ENCODE measurements at places on chromosomes 6 and 20.

- DNase-seq: no peak
These were observed 114.9 kb upstream of the NHSL1 start for GRCh38 chr6:138614151-138614550.

DNA sequence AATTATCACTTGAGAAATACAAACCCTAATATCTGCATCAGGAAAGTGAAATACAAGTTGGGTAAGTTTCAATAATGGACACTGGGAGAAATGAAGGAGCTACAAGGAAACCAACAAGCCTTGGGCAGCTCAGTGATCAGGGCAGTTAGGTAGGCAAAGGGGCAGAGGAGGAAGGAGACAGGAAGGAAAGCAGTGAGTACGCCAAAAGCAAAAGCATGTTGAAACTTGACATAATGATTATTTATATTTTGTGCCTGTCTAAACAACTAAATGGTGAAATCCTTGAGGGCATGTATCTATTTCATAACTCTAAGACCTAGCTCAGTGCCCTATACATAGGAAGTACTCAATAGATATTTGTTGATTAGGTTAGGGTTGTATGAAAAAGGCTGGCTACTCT is 23.3 kb downstream of the PXT1 start:
- no peak for DNase-seq

GRCh38 chr6:11753798-11754197 is 24.8 kb downstream of the ADTRP start:
- no peak for DNase-seq

DNA sequence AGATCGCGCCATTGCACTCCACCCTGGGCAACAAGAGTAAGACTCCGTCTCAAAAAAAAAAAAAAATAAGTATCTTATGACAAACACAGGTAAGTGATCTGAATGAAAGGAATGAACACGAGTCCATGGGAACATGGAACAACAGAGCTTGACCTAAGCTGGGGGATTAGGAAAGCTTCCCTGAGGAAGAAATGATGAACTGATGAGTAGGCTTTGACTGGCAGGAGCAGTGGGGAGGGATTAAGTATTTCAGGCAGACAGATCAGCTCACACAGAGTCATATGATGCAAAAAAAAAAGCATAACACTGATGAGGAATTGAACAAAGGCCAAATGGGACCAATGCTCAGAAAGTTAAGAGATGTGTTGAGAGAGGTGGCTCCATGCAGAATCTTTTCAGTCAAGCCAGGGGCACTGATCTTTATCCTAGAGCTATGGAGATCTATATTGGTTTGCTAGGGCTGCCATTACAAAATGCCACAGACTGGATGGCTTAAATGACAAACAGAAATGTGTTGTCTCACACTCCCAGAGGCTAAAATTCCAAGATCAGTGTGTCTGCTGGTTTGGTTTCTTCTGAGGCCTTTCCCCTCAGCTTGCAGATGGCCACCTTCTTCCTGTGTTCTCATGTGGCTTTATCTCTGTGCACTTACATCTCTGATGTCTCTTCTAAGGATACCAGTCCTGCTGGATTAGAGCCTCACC is 85.6 kb downstream of the ANKRD6 start:
- DNase-seq: no peak

DNA sequence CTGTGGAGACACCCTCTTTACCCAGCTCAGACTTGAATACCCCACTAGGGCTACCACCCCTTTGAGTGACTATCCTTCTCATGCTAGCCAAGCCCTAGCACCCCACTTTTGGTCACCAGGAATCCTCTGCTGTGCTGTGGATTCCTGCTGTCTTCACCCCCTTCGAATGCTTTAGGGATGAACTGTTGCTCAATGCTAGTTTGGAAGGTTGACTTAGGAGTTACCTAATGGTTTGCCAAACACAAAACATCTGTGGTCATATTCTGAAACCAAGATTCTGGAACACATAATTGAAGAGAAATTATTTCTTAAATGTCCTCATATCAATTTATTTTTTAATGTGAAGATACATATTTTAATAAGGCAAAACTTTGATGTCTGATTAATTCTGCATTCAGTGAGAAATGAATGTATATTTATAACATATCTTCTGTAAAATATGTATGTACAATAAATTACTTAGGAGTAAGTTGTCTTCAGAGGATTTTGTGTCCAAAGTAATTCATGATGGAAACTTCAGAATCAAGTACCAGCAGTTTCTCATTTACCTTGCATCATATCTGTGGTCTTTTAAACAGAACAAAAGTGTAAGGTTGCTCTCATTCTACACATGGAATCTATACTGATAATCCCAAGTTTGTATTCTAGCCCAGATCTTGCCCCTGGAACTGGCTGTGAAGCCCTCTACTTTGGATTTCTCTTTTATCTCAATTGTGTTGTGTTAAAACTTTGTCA is 46.9 kb downstream of the TMEM200A start:
- no peak for DNase-seq

GRCh38 chr20:61796738-61797137 is 268.9 kb downstream of the TAF4 start:
- no peak for DNase-seq

DNA sequence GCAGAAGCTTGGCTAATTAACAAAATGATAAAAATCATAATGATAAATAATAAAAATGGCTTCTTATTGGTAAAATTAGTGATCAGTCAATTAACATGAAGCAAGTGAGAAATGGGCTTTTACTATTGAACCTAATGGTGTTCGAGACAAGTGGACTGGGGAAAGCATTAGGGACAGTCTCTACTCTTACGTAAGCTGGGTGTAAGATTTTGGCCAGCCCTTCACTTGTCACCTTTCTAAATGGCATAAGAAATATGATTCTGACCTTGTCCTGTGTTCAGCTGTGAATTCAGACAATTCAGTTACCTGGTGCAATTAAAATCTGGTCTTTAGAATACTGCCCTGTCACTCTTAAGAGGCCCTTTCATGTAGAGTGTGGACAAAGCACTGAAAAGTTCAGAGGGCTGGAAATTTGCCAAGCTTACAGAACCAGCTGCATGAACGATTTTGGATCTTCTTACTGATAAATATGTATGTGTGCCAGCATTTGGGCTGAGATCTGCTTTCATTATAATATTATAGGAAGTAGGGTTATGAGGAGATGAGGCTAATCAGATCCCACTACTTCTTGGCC is 115.9 kb downstream of the QRSL1 start:
- no peak for DNase-seq

DNA sequence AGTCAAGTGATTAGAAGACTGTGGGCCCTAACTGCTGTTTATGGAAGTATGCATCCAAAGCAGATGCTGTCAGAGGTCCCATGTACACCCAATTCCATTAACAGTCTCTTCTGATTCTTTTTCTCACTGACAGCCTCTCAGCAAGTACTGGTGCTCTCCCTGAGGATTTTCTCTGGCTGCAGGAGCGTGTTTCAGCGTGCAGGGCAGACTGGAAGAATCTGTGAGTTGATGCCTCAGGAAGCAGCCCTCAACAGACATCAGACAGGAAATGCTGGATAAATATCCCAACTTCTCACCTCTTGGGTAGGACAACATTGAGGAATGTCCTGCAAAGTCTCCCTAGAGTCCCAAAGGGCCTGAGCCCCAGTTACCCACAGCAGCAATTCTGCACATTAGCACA is 40.8 kb downstream of the ANKEF1 start:
- DNase-seq: no peak

DNA sequence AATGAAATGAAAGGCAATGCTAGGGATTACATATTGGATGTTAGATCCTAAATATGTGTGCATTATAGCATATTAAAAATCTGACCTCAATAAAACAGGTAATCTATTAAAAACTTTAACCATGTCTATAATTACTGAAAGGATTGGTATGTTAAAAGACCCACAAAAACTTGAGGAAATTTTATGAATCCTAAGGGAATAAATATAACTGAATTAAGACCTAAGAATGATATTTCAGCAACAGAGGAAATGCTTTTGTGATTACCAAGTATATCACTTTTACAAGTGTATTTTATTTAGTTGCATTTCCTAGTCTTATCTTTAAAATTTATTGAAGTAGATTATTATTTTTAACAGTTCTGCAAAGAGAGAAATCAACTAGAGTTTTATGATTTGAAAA is 571.5 kb downstream of the HDGFL1 start:
- DNase-seq: no peak

DNA sequence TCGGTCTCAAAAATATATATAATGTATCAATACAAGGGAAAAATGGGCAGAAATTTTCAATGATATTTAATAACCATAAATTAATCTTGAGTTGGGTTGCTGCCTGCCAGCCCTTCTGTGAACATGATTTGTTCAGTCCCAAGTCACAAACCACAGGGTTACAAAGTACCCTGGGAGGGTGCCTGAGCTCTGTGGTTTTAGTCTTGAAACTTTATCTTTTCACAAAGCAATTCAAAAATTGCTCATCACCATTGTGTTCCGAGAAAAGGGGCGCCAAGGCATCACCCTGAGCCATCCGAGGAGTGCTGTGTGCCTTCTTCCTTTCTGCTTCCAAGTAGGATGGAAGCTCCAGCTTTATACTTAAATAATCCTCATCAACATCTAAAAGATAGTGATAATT is 141.6 kb upstream of the AKAP12 start:
- no peak for DNase-seq

- DNase-seq: no peak
These were observed 189.6 kb downstream of the MYLK4 start for GRCh38 chr6:2560917-2561698.

GRCh38 chr6:90490030-90490716 is 96.7 kb downstream of the MAP3K7 start:
- DNase-seq: no peak

DNA sequence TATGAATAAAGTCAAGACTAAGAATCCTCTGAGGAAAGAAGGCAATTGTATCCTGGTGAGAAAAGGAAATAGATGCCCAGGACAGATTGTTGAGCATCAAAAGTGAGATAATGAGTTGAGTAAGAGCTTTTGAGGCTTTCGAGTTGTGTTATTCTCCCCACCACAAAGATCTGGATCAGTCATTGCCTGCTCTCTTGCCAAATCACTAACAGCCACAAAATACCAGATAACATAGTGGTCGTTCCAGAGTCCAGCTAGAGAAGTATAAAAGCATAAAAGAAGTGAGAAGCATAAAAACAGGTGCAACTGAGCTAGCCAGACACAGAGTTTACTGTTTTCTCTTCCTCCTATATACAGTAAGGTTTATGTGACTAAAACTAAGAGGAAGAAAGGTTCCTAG is 4.9 kb downstream of the SPINT4 start:
- no peak for DNase-seq

DNA sequence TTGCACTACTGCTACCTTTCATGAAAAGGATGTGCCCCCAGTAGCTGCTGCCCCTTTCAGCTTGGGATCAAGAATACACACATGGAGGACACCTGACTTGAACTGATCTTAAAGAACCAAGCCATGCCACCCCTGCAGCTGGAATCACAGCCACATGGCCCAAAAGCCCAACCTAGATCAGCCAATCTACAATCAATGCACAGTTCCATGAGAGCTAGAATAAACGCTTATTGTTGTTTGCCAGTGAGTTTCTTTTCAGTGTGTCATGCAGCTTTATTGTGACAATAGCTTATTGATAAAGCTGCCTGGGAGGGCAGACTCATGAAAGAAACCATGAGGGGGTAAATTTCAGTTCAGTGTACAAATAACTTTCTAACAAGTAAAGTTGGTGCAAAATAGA is 397.7 kb downstream of the PTPRT start:
- DNase-seq: no peak

DNA sequence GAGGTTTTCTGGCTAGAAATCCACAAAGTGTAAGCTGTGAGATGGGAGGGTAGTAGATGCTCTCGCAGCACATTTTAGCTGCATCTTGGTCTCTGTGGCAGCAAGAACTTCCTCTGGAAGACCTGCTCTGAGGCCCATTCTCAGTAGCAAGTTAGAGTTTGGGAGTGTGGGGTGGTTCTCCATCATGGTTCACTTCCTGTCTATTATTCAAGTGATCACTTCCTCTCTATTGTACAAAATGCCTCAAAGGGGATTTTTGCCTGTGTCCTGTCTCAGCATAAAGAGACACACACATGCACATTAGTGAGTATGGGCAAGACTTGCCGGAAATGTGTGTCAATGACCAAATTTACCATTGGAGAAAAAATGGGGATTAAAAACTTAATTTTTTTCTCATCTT is 42.5 kb downstream of the LYRM2 start:
- no peak for DNase-seq
